Transverse colon (tissue), 4 donors: ENCODE measurements at places on chromosomes 4 and X. TPM values are rescaled to one million over a fixed set of nuclear protein-coding genes. Genes with fewer than 3 reads are reported as not detected.

DNA sequence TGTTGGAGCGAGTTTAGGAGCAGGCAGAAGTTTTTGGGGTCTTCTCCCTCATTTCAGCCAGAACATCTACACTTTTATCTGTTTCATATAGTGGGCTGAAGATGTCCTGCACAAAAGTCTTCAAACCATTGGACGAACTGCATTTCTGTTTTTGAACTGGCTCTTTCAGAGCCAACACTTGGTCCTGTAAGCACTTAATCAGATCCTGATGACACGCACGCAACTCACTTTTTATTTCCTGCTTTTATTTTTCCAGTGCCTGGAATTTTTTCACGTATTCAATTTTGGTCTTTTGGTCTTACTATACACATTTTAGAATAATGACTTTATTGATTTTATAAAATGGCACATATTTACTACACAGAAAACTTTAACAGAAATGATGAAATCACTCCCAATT is 40.2 kb upstream of the NKX3-2 start:
- DNase-seq = no peak

- no peak for DNase-seq
Measured at GRCh38 chrX:17923546-17923945, 62.4 kb upstream of the RAI2 start.

DNA sequence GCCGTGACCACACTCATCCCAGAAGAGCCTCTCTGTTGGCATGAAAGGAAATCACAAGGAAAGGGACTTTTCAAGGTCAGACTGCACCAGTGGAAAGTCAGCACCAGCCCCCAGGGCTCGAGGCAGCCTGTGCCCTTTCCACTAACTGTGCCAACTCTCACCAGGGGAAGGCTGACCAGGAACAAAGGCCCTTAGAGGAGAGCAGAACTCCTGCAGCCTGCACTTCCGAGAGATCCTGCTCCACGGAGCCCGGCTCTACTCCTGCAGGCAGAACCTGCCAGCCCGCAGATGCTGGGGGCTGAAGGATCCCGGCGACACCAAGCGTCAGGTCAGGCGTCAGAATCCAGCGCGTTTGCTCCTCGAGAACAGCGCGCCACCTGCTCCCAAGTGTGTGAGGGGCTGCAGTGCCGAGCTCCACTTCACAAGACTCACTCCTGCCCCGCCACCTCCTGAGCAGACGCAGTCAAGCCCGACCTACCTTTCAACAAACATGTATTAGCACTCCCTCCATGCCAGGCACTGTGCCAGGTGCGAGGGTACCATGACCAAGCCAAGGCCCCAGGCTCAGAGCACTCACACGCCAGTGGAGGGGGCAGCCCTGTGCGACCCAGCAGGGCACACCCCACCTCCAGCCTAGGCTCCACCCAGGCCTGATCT is 13.6 kb upstream of the HELT start:
- DNase-seq = peak; percentile 16

RLIM gene
- 17.6 TPM for total RNA-seq
